Stimulated activated CD8-positive, alpha-beta memory T cell treated with anti-CD3 and anti-CD28 coated beads, Interleukin-4, amount 100 ng/mL, for 1 hour (primary cell): ENCODE measurements at places on chromosomes 1 and 21.

- DNase-seq, result no peak
Measured at GRCh38 chr1:199778324-199778955, 249.1 kb upstream of the NR5A2 start.

GRCh38 chr1:230498704-230499103 lies 72.6 kb upstream of the PGBD5 start:
- DNase-seq, result no peak

DNA sequence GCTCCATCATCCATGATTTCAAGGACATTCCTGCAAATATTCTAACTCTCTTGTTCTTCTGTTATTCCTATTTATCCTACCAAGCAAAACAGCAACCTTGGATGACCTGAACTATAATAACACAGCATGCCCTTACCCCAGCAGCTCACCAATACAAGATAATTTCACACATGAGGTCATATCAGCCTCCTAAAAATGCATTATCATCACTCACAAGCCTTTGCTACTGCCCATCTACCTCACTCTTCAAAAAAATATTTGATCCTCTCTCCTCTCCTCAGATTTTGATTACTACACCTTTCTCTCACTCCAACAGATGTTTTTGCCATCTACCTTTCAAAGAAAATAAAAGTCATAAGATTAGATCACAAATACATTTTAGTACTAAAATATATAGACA lies 777.6 kb upstream of the NCAM2 start:
- DNase-seq, result no peak

DNA sequence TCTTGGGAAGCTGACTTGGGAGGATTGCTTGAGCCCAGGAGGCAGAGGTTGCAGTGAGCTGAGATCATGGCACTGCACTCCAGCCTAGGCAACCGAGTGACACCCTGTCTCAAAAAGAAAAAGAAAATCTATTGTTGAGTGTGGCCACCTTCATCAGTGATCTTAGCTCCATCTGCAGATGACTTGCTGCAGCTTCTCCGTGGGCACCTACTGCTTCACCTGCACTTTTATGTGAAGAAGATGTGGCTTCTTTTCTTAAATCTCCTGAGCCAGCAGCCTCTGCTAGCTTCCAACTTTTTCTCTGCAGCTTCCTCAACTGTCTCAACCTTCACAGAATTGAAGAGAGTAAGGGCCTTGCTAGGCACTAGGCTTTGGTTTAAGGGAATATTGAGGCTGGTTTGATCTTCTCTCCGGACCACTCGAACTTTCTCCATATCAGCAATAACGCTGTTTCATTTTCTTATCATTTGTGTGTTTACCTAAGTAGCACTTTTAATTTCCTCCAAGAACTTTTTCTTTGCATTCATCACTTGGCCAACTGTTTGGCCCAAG lies 28.0 kb downstream of the AGPAT3 start:
- DNase-seq, result no peak

- no peak for DNase-seq
Measured at GRCh38 chr1:12161324-12161661, 5.5 kb upstream of the TNFRSF1B start.

GRCh38 chr1:9119745-9120144 lies 9.2 kb downstream of the GPR157 start:
- no peak for DNase-seq

DNA sequence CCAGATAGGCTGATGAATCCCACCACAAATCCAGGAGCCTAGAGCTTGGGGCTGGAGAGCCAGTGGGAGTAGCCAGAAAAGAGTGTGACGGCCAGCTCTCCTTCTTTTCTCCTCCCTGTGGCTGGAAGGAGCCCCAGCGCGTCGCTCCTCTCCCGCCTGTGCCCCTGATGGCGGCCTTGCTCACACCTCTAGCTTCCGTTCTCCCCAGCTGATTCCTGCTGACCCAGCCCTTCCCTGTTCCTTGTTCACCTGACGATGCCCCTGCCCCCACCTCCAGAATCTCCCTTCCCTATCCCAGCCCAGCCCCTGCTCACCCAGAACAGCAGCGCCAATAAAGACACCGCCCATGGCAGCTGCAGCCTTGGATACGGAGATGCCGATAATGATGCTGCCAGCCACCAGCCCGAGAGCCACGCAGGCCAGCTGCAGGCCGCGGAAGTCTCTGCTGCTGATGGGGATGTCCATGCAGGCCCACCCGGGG lies 656 bp downstream of the KNCN start:
- no peak for DNase-seq

DNA sequence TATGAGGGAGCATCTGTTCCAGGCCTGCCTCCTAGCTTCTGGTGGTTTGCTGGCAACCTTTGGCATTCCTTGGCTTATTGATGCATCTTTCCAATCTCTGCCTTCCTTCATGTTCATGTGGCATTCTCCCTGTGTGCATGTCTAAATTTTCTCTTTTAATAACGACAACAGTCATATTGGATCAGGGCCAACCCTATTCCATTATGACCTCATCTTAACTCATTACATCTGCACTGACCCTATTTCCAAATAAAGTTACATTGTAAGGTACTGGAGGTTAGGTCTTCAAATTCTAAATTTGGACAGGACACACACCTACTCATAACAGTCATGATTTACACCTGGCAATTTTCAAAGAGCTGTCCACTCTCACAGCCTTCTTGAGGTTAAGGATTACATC lies 117.2 kb upstream of the FGGY start:
- DNase-seq, result no peak

DNA sequence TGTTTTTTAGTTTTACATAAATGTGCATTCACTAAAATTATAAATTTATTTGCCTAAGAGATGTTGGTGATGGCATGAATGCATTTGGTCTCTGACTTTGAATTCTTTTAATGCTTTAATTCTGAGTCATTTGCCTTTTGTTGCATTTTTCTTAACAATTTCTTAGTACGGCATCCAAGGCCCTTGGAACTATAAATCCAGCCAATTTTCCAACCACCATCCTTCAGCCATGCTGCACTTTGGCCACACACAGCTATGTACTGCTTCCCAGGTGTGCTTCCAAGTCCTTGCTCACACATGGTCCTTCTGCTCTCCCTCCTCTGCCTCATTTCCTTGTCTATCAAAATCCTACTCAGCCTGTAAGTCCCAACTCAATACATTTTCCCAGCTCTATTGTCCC lies 161.0 kb downstream of the DHRS3 start:
- DNase-seq, result no peak

- no peak for DNase-seq
Measured at GRCh38 chr1:209879539-209879938, 51.8 kb downstream of the UTP25 start.

DNA sequence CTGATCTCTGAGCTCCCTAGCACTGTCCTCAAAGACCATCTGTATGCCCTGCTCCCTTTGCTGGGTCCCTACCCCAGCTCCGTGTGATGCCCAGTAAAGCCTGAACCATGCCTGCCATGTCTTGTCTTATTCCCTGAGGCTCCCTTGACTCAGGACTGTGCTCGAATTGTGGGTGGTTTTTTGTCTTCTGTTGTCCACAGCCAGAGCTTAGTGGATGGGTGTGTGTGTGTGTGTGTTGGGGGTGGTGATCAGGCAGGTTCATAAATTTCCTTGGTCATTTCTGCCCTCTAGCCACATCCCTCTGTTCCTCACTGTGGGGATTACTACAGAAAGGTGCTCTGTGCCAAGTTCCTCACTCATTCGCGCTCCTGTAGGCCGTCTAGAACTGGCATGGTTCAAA lies 5.7 kb downstream of the GSTM5 start:
- no peak for DNase-seq

- DNase-seq, result no peak
Measured at GRCh38 chr1:14969006-14969405, 184.5 kb upstream of the TMEM51 start.

GRCh38 chr1:243715285-243715684 lies 134.8 kb downstream of the AKT3 start:
- DNase-seq, result no peak

DNA sequence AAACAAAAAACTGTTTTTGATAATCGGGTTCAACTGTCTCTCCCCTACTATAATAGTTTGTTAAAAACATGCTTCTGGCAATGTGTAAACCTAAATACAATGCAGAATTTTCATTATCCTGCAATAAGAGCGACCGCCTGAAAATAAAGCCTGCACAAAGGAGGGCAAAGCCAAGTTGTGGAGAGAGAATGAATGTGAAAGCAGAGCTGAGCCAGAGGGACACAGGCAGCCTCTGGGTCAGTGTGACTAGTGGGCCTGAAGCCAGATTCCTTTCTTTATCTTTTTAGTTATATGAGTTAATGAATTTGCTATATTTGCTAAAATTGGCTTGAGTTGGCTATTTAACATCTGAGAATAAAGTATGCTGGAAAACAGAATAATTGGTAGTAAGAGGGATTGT lies 615.2 kb downstream of the PLA2G4A start:
- no peak for DNase-seq

- DNase-seq, result no peak
Measured at GRCh38 chr1:54051933-54052430, 1.0 kb downstream of the TMEM59 start.

DNA sequence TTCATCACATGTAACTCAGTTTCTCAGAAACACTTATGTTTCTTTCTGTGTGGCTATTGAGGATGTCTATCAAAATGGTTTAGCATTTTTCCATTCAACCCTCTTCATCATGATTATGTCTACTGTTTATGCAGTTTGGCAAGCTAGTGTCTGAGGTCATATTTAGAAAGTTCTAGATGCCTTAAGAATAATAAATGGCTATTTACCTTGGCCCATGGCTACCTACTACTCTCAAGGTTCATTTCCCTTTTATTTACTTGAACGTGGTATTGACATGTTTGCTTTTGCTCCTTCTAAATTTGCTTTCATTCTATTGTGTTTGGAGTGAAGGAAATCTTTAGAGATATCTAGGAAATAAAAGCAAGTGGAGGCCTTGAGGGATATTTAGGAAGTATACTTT lies 193.7 kb upstream of the OLFM3 start:
- no peak for DNase-seq

DNA sequence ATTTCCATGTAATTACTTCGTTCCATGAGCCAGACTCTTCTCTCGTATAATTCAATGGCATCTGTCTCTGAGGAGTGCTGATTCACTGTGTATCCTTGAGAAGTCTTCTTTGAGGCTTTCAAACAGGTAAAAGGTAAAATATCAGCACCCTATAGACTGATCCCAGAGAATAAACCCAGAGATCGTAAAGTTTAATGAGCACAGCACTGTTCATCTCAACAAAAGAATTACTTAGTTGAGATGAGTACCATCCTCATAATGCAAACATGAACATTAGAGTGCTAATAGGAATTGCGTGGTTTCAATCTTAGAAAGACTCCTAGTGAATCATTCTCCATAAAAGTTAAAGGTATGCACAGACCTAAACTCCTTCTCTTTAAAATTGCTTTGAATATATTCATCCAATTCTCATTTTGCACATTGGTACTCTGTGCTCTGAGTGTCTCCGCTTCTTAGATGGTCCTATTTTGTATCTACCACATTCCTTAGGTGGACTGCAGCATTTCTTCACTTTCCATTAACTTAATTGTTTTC lies 97.2 kb downstream of the TBX15 start:
- no peak for DNase-seq

GRCh38 chr1:222665964-222666363 lies 46.3 kb downstream of the AIDA start:
- DNase-seq, result no peak

GRCh38 chr1:1929639-1930545 lies 10.8 kb upstream of the TMEM52 start:
- DNase-seq, result no peak
